ENCODE measurements at places on chromosomes 3 and 15.

DNA sequence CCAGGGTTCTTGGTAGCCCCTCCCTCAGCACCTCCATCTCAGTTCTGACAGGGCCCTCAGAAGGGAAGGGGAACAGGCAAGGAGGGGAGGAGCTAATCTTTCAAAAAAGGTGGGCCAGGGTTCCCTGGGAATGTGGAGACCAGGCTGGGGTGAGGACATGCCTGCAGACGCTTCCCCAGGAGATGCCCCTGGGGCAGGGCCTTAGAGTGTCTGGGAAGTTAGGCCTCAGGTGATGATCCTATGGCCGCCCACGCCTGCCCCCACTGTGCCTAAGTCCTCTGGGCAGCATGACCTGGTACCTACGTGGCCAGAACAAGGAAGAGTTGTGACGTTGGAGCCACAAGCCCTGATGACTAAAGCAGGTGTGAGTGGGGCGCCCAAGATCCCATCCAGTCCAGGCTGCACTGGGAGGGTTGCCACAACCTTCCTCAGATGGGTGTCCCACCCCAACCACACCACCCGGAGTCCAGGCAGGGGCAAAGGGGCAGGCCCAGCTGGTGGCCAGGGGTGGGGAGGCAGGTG, 3.9 kb upstream of the SEMA3B start:
- no peak for DNase-seq

GRCh38 chr3:117105686-117106085, 396.1 kb downstream of the TUSC7 start:
- peak; percentile 25 for DNase-seq

DNA sequence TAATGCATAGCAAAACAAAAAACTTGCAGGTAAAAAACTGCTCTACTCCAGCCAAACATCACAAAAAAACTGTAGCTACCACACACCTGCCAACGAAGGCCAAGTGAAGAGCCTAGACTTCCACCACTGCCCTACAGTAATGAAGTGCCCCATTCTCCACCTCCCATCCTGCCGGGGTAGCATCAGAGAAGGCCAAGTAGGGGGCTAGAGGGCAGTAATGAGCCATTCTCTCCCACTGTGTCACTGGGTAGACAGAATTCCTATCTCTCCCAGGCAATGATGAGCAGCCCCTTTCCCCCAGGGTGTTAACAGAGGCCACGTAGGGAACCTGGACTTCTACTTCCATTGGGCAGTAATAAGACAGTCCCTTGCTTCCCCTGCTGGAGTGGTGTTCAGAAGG, 9.5 kb downstream of the SEC22C start:
- DNase-seq: peak; percentile 65

DNA sequence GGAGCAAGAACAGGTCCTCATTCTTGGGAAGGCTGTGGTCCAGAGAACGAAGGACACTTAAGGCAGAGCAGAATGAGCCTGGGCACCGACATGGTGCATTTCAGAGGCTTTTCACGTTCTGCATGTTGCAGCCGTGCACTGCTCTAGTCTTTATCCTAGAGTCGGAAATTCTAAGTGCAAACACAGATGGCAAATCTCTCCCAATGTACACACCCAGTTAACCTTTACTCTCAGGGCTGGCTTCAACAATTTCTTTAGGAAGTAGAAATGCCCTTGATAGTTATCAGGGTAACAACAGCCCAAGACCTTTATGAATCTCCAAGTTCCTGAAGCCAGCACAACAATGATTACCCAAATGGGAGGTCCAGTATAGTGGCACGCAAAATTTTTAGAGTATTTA, 39.1 kb upstream of the LRTM1 start:
- no peak for DNase-seq

DNA sequence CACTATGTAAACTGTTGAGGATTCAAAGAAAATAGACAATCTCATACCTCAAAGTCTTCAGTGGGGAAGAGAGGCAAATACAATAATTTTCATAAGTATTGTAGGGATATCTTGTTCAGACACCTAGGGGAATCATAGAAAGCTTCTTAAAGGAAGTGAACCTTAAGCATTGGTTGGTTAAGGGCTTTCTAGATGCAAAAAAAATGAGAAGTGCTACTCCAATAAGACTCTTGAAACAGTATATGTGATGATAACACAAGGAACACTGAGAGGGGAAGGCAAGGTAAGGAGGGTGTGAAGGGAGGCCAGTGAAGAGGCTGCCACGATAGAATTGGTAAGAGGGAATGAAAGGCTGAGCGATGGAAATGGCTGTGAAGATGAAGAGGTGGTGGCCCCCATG, 104.1 kb downstream of the TPRG1 start:
- no peak for DNase-seq

GRCh38 chr3:3305084-3305483, 125.6 kb upstream of the CRBN start:
- no peak for DNase-seq

DNA sequence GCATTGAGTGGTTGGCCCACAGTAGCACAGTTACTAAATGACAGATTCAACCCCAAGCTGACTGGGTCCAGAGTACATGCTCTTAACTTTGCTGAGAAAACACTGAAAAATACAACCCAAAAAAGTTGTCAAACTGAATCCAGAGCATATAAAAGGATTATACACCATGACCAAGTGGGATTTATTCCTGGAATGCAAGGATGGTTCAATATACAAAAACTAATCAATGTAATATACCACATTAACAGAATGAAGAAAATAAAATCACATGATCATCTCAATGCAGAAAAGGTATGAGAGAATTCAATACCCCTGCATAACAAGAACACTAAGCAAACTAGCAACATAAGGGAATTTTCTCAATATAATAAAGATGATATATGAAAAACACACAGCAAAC, 98.5 kb downstream of the STAG1 start:
- DNase-seq: no peak

DNA sequence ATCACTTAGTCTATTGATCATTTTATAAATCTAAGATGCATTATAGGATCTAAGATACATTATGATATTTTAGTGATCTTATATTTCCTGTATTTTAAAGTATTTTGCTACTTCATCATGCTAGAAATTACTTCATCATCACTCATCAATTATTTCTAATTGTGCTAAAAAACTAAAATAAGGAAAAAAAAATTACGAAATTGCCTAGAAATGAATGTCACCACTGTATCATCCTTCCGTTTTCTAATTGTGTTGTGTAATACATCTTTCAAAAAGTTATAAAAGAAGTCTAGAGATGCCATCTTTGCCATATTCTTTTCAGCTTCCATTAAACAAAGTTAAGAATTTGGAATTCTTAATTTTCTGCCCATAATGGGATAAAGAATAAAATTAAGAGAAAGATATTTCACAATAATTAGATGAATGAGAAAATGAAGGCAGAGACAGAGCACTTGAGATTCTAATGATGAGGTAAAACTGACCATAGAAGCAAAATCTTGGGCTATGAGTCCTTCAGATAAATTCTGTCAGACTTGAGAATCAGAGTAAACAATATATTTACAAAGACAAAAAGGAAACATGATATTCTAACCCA, 48.8 kb downstream of the ALDH1A2 start:
- no peak for DNase-seq

DNA sequence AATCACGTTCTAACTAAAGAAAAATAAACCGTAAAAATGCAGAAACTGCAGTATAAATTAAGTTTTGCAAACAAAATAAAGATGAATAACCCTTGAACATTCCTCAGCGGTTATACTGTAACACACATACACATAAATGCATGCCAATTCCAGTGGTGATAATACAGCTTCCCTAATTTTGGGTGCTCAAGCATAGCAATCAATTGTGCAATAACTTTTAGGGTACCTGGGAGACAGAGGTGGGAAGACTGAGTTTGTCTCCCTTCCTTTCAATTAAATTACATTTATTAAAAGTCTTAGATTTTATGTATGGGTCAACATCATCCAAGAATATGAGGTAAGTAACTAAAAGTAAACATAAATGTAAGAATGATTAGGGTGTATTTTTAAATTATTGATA, 71.8 kb downstream of the SETD2 start:
- DNase-seq: no peak

- DNase-seq: no peak
These were observed 169.6 kb upstream of the DCBLD2 start for GRCh38 chr3:99071096-99071495.

- no peak for DNase-seq
These were observed 246.3 kb upstream of the UMPS start for GRCh38 chr3:124483915-124484470.

- no peak for DNase-seq
These were observed 29.2 kb downstream of the IFT80 start for GRCh38 chr3:160369784-160370183.

DNA sequence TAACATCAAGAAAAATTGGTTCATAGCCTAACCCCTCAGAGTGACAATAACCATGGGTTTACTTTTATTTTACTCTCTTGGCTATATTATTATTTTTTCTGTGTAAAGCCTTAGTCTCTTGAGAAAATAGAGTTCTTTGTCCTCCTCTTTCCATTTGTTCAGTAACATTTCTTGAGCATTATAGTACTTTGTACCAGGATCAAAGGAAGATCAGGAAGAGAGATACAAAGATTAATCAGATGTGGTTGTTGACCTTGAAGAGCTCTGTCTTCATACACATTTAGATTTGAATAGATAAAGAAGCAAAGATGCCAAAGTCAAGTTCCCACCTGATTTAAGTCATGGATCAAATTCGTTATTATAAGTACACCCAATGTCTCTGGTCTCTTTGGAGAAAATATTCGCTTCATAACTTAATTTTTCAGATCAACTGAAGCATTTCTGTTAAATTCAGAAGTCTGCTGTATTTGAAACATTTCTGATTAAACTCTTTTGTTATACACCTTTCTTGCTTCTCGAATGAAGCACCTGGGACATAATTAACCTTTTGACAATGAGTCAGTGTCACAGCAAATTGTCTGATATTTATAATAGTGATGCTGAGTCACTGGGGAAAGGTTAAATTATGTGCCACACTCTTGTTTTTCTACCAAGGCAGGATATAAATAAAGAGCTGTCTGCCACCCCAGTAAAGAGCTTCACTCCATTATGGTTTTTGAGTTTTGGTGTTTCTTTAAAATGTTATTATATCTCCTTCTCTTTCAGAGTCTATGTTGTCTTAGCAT, 100.2 kb downstream of the GHSR start:
- no peak for DNase-seq

DNA sequence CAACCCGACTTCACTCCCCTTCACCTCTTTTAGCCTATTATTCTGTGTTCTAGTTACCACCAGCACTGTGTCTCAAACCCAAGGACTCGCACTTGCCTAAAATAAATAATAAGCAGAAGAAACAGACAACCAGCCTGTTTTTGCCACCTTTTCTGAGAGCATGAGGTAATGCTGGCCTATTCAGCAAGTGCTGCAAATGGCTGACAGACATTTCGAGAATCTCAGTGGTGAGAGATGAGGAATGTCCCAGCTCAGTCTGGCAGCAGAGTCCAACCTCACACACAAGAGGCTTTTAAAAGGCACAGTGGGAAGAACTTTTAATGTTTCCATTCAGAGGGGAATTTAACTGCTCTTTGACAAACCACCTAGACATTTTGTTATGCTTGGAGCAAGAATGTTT, 143.3 kb upstream of the GMNC start:
- DNase-seq: no peak

GRCh38 chr3:107884719-107885460, 205.9 kb downstream of the CD47 start:
- DNase-seq: peak; percentile 85

GRCh38 chr3:140316868-140317400, 360.9 kb upstream of the TRIM42 start:
- DNase-seq: no peak

GRCh38 chr15:72840114-72840513, 56.6 kb upstream of the ADPGK start:
- DNase-seq: no peak

GRCh38 chr3:32814361-32814760, 3.4 kb upstream of the TRIM71 start:
- DNase-seq: no peak

GRCh38 chr15:84727429-84727828, 11.5 kb upstream of the SEC11A start:
- DNase-seq: no peak

- no peak for DNase-seq
These were observed 255.1 kb upstream of the WNT5A start for GRCh38 chr3:55742022-55742831.

DNA sequence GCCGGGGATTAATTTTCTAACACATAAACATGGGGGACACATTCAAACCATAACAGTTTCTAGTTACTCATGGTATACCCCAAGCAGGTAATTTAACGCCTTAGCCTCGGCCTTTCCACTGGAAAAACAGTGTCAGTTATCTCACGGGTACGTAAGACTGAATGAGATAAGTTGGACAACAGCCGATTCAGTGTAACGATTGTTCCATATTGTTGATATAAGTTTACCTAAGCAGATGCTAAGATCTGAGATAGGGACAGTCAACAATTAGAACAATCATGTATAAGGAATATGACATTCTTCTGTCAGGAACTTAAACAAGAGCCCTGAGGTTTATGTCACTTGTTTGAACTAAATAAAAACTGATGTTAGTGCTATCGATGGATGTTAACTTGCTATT, 130.8 kb downstream of the GHSR start:
- DNase-seq: no peak

- DNase-seq: no peak
These were observed 65.3 kb downstream of the LRTM1 start for GRCh38 chr3:54862526-54862925.

- DNase-seq: no peak
These were observed 27.6 kb upstream of the SLC28A1 start for GRCh38 chr15:84856731-84857417.

GRCh38 chr15:90232941-90233386, 777 bp downstream of the CIB1 start:
- no peak for DNase-seq

DNA sequence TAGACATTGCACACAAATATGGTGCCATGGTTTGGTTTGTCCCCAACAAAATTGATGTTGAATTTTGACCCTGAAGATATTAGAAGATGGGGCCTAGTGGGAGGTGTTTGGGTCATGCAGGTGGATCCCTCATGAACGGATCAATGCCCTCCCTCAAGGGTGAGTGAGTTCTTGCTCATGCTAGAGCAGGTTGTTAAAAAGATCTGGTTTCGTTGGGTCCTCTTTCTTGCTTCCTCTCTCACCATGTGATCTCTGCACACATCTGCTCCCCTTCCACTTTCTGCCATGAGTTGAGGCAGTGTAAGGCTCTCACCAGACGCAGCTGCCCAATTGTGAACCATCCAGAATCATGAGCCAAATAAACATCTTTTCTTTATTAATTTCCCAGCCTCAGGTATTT, 87.8 kb upstream of the MDFIC2 start:
- DNase-seq: no peak

- DNase-seq: no peak
These were observed 22.1 kb downstream of the SIAH2 start for GRCh38 chr3:150740733-150741496.

DNA sequence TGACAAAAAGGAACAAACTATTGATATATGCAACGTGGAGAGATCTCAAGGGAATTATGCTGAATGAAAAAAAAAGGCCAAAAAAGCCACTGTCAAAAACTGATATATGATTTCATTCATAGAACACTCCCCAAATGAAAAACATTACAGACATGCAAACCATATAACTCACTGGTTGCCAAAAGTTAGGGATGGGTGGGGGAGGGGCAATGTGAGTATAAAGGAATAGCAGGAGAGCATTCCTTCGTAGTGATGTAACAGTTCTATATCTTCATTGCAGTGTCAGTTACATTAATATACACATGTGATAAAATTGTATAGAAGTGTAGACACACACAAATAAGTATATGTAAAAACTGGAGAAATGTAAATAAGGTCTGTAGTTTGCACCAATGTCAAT, 12.2 kb downstream of the GBE1 start:
- DNase-seq: no peak
